Stimulated activated CD4-positive, alpha-beta T cell treated with anti-CD3 and anti-CD28 coated beads, Interleukin-4, amount 100 ng/mL, for 1 hour (primary cell): ENCODE measurements at places on chromosomes 7 and 10.

GRCh38 chr10:110993024-110993693 is 73.8 kb downstream of the SHOC2 start:
- DNase-seq: no peak

DNA sequence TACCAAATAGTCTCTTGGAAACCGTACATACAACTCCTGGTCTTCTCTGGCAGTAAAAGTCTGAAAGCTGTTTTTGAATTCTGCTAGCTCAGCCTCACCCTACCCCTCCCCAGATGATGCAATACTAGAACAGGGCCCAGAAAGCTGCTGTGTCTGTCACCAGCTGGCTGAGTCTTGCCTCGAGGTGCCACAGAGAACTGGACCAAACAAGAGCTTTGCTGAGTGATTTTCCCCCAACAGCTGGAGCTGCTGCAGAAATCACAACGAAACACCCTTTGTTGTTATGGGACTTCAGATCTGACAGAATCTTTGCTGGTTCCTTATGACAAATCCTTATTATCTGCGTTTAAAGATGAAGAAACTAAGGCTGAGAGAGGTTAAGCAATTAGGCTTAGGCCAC is 134.1 kb downstream of the SPAG6 start:
- DNase-seq: no peak

DNA sequence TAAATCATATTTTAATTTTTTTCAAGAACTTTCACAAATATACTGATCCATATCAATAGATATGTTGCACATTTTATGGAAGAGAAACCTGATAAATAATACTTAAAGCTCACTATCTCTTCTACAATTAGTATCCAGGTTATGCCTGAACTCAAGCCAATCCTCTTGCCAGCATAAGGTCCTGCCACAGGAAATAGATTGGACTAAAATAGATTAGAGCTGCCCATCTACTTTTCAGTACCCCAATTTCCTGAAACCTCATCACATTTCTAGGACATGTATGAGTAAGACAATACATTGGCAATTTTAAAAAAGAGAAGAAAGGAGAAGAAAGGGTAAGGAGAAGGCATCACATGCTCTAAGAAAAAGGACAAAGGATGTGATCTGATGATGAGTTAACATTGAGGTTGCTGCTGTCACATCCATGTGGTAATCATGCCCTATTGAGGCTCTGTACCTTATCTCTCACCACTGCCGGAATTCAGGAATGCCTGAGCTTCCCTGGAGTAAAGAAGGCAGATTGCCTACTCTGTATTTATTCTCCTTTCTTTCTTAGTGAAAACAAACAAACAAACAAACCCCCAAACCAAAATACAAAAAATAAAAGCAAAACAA is 199.7 kb downstream of the ANK3 start:
- DNase-seq: no peak

- no peak for DNase-seq
These were observed 15.3 kb downstream of the ECHDC3 start for GRCh38 chr10:11757454-11757820.

DNA sequence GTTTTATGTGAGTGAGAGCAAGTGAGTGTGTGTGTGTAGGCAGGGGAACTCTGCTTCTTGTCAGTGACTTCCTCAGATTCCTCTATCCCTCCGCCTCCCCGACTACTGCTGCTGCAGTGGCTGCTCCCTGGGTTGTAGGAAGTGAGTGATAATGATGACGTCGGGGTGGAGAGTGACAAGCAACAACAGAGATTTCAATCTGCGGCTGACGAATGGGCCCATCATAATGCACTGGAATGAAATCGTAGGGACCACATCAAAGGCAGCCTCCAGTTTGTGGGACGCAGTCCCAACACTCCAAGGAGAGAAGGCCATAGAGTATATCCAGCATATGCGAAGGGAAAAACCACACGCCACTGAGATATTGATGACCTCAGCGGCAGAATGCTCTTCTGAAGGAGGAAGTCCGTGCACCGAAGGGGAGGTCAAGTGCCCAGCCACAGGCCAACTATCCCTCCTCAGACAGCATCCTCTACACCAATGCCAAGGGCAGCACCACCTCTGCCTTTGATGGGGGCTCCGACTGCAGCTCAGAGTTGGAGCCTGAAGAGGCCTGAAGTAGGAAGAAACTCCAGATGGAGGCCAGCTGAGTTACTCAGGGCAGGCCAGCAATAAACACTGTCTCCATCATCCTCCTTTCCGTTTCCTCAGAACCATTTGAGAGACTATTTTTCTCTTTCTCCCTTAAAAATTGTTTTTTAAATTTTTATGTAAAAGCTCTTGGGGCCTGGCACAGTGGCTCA is 11.3 kb upstream of the STMP1 start:
- no peak for DNase-seq
